ENCODE measurements at places on chromosomes 16 and 17. TPM values are rescaled to one million over a fixed set of nuclear protein-coding genes. Genes with fewer than 3 reads are reported as not detected.

The SLC13A2 gene
- not detected for total RNA-seq

The LGALS9B gene
- not detected for total RNA-seq

The KRT20 gene
- not detected for total RNA-seq

The KRT14 gene
- total RNA-seq, result not detected

Data from G401 (cell line).